ENCODE measurements at places on chromosomes 7 and 10. TPM values are rescaled to one million over a fixed set of nuclear protein-coding genes. Genes with fewer than 3 reads are reported as not detected.
A peak's percentile ranks its signal among the peaks of the same experiment; 100 is the strongest.

- peak; percentile 73 for DNase-seq
Measured at GRCh38 chr7:1845536-1846311, 175.6 kb downstream of the ELFN1 start.

DNA sequence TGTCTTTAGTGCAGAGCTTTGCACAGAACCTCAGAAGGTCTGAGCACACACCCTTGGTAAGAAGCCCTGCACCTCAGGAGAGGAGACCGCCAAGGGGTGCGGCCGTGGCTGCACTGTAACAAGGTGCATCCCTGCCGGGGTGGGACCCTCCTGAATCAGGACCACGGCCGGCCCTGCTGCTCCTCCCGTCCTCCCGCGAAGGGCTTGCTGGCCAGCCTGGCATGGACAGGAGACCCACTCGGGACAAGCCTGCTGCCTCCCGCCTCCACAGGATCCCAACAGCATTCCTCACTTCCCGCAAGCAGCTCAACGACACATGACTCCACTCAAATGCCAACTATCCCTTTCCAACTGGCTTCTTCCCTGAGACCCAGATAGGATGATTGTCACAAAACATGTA is 12.8 kb downstream of the WDR86 start:
- DNase-seq, result no peak

GRCh38 chr10:71727738-71728737 is 8.5 kb upstream of the C10orf105 start:
- no peak for DNase-seq

DNA sequence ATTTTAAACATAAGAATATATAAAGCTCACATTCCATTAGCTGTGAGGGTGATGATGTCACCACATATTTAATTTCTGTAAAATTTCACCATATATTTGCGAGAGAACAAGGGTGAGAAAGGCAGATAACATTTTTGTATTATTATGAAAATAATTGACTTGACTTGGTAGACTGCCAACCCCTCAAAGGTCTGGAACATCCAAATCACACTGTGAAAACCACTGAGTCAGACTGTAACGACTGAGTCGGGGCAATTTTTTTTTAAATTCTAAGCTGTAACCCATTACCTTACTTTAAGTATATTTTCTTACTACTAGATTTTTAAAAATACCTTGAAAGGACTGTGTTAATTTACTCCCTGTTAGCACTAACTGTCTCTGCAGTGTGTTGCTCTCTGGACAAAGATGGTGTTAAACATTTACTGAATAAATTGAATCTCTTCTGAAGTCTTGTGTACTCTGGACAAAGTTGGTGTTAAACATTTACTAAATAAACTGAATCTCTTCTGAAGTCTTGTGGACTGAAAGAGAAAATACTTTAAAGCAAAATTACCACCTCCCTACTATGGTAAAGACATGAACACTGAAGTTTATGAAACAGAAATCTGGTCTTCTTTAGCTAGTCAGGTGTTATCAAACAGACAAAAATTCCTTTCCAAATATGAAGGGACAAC is 14.1 kb downstream of the PDZD8 start:
- DNase-seq, result no peak

GRCh38 chr7:96728139-96728538 is 18.5 kb upstream of the SEM1 start:
- DNase-seq, result no peak

- DNase-seq, result no peak
Measured at GRCh38 chr7:90708841-90709317, 112.8 kb downstream of the CDK14 start.

GRCh38 chr10:66591865-66592264 is 334.0 kb upstream of the LRRTM3 start:
- no peak for DNase-seq

GRCh38 chr7:75054744-75055143 is 18.9 kb downstream of the RCC1L start:
- peak; percentile 83 for DNase-seq

DNA sequence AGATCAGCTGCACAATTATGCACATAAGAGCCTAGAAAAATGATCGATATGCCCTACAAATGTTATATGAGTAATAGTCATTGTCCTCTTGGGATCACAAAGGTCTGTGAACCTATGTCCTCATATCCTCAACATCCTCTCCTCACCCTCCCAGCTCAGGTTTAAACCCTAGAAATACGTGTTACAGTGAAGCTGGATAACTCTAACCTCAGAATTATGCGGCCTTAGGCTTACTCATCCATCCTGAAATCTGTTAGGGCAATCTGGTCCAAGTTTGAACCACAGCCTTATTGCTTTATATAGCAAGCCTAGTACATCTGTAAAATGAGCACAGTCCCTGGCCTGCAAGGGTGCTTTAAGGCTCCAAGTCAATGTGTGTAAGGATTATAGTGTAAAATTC is 84.2 kb upstream of the FRMD4A start:
- no peak for DNase-seq

DNA sequence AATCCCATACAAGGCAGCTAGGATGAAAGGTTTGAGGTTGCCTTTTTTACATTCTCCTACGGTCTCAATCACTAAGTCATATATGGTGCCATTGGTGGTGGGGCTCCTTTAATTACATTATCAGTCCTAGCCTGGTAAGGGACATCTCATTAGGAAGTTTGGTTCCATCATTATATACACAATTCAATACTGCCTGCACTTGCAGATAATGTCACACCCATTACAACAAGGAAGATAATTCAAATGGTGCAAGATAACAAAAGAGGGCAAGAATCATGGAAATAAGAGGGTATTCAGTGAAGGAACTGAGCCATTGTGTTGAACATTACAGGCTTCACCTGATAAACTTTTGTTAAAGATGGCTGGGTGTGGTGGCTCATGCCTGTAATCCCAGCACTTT is 1.7 kb upstream of the TMEM248 start:
- DNase-seq, result no peak

DNA sequence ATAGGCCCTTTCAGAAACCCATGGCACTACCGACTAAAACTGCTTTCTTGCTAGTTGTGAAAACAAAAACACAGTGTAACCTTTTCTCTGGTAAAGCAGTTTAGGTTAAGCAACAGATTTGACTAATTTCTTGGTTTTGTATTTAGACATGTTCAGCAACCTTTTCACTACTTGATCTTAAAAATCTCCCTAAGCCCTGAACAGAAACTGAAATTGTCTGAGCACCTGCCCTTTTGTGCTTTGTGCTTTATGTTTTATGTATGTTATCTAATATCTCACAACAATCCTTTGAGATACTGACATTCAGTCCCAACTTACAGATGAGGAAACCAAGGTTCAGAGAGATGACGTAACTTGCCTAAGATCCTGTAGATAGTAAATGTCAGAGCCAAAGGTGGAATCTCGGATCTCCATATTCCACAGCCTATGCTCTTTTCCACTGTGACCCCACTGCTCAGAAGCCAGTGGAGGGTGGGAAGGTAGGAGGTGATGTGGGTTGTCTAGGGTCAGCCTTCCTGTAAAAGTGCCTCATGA is 146.6 kb downstream of the LCOR start:
- DNase-seq, result no peak

The MCM10 gene
- 9.3 TPM for polyA plus RNA-seq

The FBXW4 gene
- 52.2 TPM for polyA plus RNA-seq

The OR9A2 gene
- not detected for polyA plus RNA-seq

The C10orf143 gene
- polyA plus RNA-seq, result 5.4 TPM

Measured in left lung (tissue), 14 donors.